HT1080 (cell line): ENCODE measurements at places on chromosomes 3 and 15.
A peak's percentile ranks its signal among the peaks of the same experiment; 100 is the strongest.

- no peak for DNase-seq
These were observed 166.9 kb upstream of the FAM3D start for GRCh38 chr3:58833491-58833890.

GRCh38 chr15:50563756-50564155 is 17.3 kb upstream of the USP50 start:
- no peak for DNase-seq

GRCh38 chr3:8532251-8532871 is 30.7 kb downstream of the LMCD1 start:
- DNase-seq: no peak

GRCh38 chr3:4703054-4703480 is 209.9 kb downstream of the ITPR1 start:
- DNase-seq: no peak

GRCh38 chr3:105334138-105334882 is 32.4 kb upstream of the ALCAM start:
- peak; percentile 56 for DNase-seq

DNA sequence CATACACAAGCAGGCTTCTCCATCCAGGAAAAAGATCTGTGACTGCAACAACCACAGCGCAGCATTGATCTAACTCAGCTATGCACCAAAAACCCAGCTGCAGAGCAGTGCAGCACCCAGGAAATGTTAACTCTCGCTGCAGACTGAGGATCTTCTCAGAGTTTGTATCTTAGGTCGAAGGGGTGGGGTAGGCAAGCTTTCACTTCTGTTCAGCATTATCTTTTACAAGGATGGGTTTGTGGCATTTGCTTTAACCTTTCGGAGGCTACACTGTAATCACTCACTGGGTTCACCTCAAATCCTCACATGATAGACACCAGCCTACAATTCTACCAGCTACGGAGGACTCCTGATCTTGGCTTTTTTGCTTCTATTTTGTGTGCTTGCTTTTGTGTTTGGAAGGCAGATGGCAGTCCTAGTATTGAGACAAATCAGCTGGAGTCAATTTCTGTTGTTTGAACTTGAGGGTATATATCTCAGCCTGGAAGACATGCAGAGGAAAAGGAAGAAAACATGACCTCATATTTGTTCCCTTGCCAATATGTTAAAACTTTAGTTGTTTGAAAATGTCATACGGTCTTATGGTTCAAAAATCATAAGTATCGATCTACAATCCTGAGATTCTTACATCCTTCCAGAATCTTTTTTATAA is 25.2 kb downstream of the LRRK1 start:
- DNase-seq: no peak

- DNase-seq: no peak
These were observed 171.6 kb downstream of the CD47 start for GRCh38 chr3:107919239-107919638.
